ENCODE measurements at places on chromosomes 12 and 14.

GRCh38 chr14:31568161-31568560 is 7.0 kb downstream of the NUBPL start:
- DNase-seq, result no peak

GRCh38 chr12:92199819-92200576 is 54.4 kb upstream of the BTG1 start:
- DNase-seq, result no peak

DNA sequence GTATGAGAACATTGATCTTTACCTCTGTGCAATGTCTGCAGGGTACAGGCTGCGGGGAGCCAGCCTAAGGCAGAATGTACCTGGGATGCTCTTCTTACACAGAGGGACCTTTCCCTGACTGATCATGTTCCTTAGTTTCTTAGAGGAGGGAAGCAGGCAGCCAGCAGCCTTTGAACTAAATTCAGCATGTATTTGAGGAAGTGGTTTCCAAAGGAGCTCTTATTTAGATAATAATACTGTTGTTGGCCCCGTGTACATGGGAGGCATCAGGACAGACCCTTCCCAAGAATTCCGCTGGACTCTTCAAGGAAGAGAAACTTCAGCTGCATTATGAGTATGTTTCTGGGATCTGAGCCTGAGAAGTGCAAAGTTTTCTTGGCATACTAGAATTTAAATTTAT is 98.8 kb downstream of the CCDC92 start:
- no peak for DNase-seq

- DNase-seq, result no peak
Observed at GRCh38 chr14:67762051-67762450, 54.3 kb downstream of the ZFYVE26 start.

GRCh38 chr12:125519026-125519651 is 453.9 kb downstream of the AACS start:
- no peak for DNase-seq

Data from AG08396 (cell line).